ENCODE measurements at places on chromosomes 5 and 9. TPM values are rescaled to one million over a fixed set of nuclear protein-coding genes. Genes with fewer than 3 reads are reported as not detected.

GRCh38 chr9:33198165-33198564 is 31.0 kb upstream of the B4GALT1 start:
- no peak for DNase-seq

DNA sequence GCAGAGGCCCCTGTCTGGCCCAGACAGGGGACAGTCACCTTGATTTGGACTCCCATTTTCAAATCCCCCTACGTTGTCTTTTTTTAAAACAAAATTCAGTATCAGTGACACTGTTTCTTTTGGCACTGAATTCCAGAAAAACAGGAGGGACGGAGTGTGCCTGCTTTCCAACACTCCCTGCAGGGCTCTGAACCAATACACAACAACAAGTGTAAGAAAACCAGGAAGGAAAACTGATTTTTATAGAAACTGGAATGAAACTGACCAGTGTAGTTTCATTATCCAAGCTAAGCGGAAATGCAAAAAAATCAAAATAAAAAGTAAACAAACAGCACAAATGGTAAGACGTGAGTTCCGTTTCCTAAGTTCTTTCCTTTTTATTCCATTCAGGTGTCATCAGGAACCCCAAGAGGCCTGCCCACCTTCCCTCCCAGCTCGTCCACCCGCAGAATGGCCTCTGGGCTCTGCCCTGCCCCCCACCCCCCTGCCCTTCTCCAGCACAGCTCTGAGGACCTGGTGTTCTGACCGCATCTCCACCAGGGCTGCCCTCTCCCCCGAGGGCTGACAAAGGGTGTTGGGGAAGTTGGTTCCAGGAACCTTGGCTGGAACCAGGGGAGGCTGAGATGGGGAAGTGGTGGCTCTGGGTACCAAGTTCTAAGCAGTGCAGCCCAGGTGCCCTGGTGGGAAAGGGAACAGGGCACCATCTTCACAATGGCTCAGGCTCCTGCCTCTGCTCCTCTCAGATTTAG is 73.6 kb downstream of the PSD2 start:
- DNase-seq, result no peak

GRCh38 chr5:75686480-75686879 is 30.8 kb downstream of the POC5 start:
- no peak for DNase-seq

- no peak for DNase-seq
Observed at GRCh38 chr9:86550401-86550800, 196.2 kb upstream of the TUT7 start.

GRCh38 chr9:37923796-37924427 is 20.0 kb upstream of the SLC25A51 start:
- no peak for DNase-seq

The GNA14 gene
- total RNA-seq, result 72.2 TPM

Measured in dermis microvascular lymphatic vessel endothelial cell (primary cell).